T-helper 17 cell (primary cell): ENCODE measurements at places on chromosomes 1 and 21. TPM values are rescaled to one million over a fixed set of nuclear protein-coding genes. Genes with fewer than 3 reads are reported as not detected.

DNA sequence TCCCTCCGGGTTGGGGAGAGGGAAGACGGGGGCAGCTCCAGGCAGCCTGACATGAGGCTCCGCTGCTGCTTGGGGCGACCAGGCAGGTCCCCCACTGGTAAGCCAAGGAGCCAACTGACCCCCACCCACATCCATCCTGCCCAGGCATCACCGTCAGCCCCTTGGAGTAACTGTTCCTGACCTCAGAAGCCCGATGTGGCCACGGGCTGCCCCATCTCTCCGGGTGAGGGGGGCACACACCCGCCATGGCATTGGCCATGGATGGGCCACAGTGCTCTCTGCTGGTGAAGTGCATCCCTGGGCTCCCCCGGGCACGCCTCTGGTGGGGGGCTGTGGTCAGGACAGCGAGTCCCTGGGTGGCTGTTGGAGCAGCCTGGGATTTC lies 100.0 kb downstream of the CRYAA start:
- DNase-seq: no peak

DNA sequence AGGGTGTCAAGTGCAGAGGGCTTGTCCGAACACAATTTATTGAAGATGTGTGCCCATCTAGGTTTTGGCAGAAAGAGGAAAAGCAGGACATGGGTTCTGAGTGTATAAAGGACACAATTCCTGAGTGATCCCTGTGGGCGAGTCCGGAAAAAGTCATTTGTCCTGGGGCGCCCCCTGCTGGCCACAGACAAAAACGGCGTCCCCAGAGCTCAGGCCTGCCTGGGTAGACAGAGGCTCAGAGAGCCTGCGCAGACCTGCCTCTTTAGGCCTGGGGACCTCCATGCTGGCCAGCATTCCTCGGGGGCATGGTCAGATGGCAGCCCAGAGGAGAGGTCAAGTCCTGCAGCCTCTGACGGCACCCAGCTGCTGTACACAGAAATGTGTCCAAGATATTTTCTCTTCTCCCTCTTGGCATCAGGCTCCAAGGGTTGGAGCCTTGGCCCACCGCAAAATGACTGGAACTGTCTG lies 65.5 kb upstream of the LRP8 start:
- peak; percentile 64 for DNase-seq

DNA sequence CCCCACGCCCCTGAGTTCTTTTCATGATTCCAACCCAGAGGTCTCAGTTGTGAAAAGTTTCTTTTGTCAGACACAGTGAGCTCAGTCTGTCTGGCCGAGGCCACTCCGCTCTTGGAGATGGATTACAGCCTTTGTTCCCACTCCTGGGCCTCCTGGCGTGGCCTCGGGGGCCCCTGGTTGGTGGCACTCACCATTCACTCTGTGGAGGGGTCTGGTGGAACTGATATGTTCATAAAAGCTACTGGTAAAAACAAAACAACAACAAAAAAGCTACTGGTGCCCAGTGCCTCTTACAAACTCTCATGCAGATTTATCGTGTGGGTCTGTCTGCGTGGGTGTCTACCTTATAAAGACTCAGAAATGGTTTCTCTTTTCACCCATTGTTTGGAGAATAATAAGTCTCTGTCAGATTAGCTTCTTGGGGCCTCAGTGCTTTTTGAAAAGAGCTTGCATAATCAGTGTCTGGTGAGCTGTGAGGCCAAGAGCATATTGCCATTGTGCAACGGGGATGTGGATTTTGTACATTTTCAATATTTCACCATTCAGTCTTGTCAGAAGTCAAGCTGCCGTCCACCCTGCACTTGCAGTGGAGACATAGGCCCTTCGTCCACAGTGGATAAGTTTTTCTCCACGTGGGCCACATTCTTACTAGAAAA lies 86.7 kb downstream of the GALNT2 start:
- no peak for DNase-seq

GRCh38 chr1:228312136-228312764 lies 94.4 kb downstream of the TRIM11 start:
- no peak for DNase-seq

DNA sequence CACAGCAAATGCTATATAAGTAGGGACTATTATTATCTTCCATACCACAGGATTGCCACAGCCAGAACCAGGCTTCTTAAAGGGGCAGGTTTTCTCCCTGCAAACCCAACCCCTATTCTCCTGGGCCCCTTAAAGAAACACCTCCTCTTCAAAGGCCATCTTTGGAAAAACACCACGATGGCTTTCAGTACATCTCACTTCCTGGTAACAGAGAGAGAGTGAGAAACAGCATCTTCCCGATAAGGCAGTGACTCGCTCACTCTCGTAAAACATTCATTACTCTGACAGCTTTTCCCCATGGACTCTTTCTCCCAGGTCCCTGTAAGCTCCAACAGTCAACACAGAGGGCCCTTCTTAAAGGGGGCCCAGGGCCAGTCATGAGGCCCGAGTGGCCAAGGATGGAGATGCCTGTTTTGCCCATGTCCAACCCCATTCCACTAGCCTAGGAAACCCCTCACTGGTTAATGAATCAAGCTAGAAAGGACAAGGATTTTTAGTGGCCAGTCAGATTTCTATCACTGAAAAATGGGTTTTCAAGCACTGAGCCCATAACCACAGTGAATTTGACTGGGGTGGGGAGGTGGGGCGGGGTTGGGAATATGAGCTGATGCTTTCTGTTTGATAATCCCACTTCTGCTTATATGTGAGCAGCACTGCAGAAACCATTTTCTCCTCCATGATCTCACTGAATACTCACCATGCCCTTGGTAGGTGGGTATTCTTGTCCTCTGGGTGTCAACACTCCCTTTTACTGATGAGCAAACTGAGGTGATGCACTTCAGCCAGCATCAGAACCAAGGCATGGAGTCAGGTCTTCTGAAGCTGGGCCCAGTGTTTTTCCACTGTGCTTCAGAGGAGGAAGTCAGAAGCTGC lies 3.6 kb upstream of the NAV1 start:
- no peak for DNase-seq

FCRL2 gene
- 0.44 TPM for total RNA-seq

EFNA1 gene
- not detected for total RNA-seq

S100A2 gene
- total RNA-seq: 0.52 TPM

CHIA gene
- not detected for total RNA-seq

TSTD1 gene
- total RNA-seq: 45.7 TPM

SERTAD4 gene
- not detected for total RNA-seq
